ENCODE measurements at places on chromosomes 12 and 14. TPM values are rescaled to one million over a fixed set of nuclear protein-coding genes. Genes with fewer than 3 reads are reported as not detected.

Gene ZBTB42
- 1.2 TPM for total RNA-seq

Gene HOXC4
- total RNA-seq = not detected

Gene GALNT4
- total RNA-seq = 5.8 TPM

Gene KLC1
- total RNA-seq = 465 TPM

Gene PMEL
- 0.69 TPM for total RNA-seq

Gene TEX22
- total RNA-seq = 0.46 TPM

Gene MGP
- 3.0 TPM for total RNA-seq

Gene FAM161B
- 20.3 TPM for total RNA-seq

Gene VIPAS39
- 26.3 TPM for total RNA-seq

Gene RPL10L
- not detected for total RNA-seq

Gene SLC38A4
- total RNA-seq = 2.1 TPM

Gene PLA2G1B
- total RNA-seq = not detected

Gene KRT77
- not detected for total RNA-seq

Gene KRT6C
- not detected for total RNA-seq

Gene TAS2R20
- total RNA-seq = 10.4 TPM

Gene ESRRB
- total RNA-seq = 0.92 TPM

Gene LRTM2
- 11.3 TPM for total RNA-seq

Gene TC2N
- total RNA-seq = 25.1 TPM

Gene GALNT9
- total RNA-seq = 28.6 TPM

All from diencephalon (tissue), 1 donor.